ENCODE measurements at places on chromosomes 4 and X.

GRCh38 chr4:176645246-176645960 lies 147.3 kb downstream of the VEGFC start:
- no peak overlapping the region for H3K4me3 ChIP-seq
- H3K36me3 ChIP-seq: no peaks in the 10 kb centered on the region
- H3K27ac ChIP-seq: no peak overlapping the region
- DNase-seq: no peak
- H3K27me3 ChIP-seq: no peaks in the 10 kb centered on the region
- H3K4me1 ChIP-seq: no peaks in the 10 kb centered on the region

- H3K4me3 ChIP-seq: no peak overlapping the region
- no peak overlapping the region for H3K27ac ChIP-seq
- H3K36me3 ChIP-seq: no peaks in the 10 kb centered on the region
- no peak for DNase-seq
- no peaks in the 10 kb centered on the region for H3K27me3 ChIP-seq
Observed at GRCh38 chrX:107542500-107542899, 85.8 kb upstream of the PRPS1 start.

- no peaks in the 10 kb centered on the region for H3K36me3 ChIP-seq
- no peaks in the 10 kb centered on the region for H3K4me1 ChIP-seq
- DNase-seq: no peak
- no peaks in the 10 kb centered on the region for H3K27me3 ChIP-seq
- H3K27ac ChIP-seq: no peak overlapping the region
Observed at GRCh38 chr4:164509951-164510350, 244.0 kb upstream of the SMIM31 start.

GRCh38 chr4:94352996-94353395 lies 10.4 kb upstream of the HPGDS start:
- DNase-seq: no peak
- H3K27ac ChIP-seq: no peak overlapping the region
- H3K4me3 ChIP-seq: no peak overlapping the region
- no peaks in the 10 kb centered on the region for H3K36me3 ChIP-seq
- H3K4me1 ChIP-seq: no peaks in the 10 kb centered on the region

DNA sequence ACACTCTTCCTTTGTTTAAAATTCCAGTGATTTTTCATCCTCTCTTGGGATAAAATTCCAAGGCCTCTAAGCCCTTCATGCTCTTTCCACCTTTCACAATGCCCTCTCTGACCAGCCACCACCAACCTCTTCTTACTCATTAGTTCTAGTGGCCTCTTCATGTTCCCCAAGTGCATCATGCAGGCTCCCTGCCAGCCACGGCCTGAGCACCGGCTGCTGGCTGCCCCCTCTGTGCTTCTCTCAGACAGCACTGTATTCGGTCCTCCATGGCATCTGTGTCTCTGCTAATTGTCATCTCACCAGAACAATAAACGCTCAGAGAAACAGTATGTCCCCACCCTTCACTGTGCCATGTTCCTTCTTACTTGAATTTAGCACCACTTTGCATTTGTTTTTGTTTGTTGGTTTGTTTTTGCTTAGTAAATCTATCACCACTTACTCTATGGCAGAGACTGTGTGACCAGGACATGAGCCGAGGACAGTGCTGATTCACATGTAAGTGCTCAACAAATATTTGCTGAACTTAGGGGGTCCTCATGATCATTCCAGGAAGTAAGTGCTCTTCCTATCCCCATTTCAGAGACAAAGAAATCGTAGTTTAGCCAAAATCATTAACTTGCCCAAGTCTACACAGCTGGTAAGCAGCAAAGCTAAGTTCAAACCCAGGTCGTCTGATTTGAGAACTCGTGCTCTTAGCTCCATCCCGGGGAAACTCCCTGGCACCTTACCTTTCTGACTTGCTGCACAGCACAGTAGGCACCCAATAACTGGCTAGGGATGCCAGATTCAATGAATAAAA lies 77.1 kb upstream of the UCP1 start:
- no peaks in the 10 kb centered on the region for H3K4me1 ChIP-seq
- no peak for DNase-seq
- H3K36me3 ChIP-seq: peaks cover 14% of the 10 kb centered on the region
- H3K27me3 ChIP-seq: no peaks in the 10 kb centered on the region

DNA sequence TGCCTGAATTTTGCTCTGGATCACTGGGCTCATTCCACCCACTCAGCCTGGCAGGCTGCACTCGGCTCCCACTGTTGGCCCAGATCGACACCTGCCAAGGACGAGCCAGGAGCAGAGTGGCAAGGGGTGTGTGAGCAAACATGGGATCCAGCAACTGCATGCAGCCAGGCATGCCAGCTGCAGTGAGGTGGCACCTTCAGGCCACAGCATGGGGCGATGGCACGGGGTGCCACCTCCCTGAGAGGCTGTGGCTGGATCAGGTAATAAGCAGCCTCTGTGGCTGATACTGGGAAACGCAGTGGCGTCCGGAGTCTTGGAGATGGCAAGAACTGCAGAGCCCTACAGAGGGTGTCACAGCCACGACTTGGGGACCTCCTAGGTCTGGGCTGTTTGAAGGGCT lies 244.5 kb upstream of the FSTL5 start:
- H3K27ac ChIP-seq: no peak overlapping the region
- H3K4me1 ChIP-seq: no peaks in the 10 kb centered on the region
- H3K36me3 ChIP-seq: no peaks in the 10 kb centered on the region

DNA sequence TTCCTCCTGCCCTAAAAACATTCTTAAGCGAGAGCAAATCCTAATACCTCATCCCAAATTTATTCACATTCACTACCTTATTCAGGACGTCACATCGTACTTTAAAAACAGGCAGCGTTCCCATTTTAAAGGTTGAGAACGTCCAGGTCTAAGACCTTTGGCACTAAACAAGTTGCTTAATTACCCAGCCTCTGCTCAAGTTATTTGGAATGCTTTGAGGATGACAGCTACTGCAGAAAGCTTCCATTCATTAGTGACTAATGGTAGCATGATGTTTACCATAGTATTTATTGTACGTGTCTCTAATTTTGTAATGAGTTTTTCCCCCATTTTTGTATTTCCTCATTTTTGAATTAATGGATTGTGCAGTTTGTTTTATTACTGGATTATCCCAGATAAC lies 1.5 kb downstream of the USP38 start:
- H3K4me3 ChIP-seq: peak overlapping the region; percentile 82
- no peaks in the 10 kb centered on the region for H3K27me3 ChIP-seq
- peaks cover 22% of the 10 kb centered on the region for H3K4me1 ChIP-seq
- DNase-seq: no peak
- peak overlapping the region; percentile 88 for H3K27ac ChIP-seq

- no peaks in the 10 kb centered on the region for H3K27me3 ChIP-seq
- H3K36me3 ChIP-seq: no peaks in the 10 kb centered on the region
- no peaks in the 10 kb centered on the region for H3K4me1 ChIP-seq
- no peak overlapping the region for H3K4me3 ChIP-seq
- H3K27ac ChIP-seq: no peak overlapping the region
Observed at GRCh38 chr4:154454710-154455109, 36.9 kb downstream of the DCHS2 start.

GRCh38 chr4:43277003-43277402 lies 384.5 kb downstream of the GRXCR1 start:
- H3K4me1 ChIP-seq: no peaks in the 10 kb centered on the region
- no peaks in the 10 kb centered on the region for H3K27me3 ChIP-seq
- no peaks in the 10 kb centered on the region for H3K36me3 ChIP-seq
- no peak for DNase-seq
- H3K4me3 ChIP-seq: no peak overlapping the region

- no peak overlapping the region for H3K27ac ChIP-seq
- H3K27me3 ChIP-seq: no peaks in the 10 kb centered on the region
- no peak overlapping the region for H3K4me3 ChIP-seq
- no peaks in the 10 kb centered on the region for H3K36me3 ChIP-seq
Observed at GRCh38 chrX:15680401-15680800, 15.8 kb upstream of the CLTRN start.

- H3K4me1 ChIP-seq: no peaks in the 10 kb centered on the region
- DNase-seq: no peak
- H3K27ac ChIP-seq: no peak overlapping the region
- no peak overlapping the region for H3K4me3 ChIP-seq
Observed at GRCh38 chr4:38452542-38452941, 211.5 kb upstream of the KLF3 start.

DNA sequence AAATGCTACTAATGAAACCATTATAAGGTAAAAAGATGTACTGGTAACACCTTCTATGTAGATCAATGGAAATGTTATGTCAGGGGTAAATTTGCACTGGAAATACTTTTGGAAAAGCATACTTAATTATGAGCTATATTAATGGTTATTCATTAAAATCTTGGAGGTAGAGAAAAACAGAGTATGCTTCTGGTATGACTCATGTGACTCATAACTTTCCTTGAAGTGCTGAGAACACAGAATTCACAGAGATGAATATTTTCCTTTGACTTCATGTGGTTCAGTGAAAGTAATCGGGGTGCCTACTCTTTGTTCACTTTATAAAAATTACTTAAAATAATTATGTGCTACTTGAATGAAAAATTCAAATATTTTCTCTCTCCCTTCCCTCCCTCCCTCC lies 254.2 kb downstream of the KCTD8 start:
- no peaks in the 10 kb centered on the region for H3K36me3 ChIP-seq
- no peak for DNase-seq

- no peak overlapping the region for H3K4me3 ChIP-seq
- H3K36me3 ChIP-seq: peaks cover 66% of the 10 kb centered on the region
- H3K4me1 ChIP-seq: no peaks in the 10 kb centered on the region
- H3K27ac ChIP-seq: no peak overlapping the region
- DNase-seq: no peak
- H3K27me3 ChIP-seq: no peaks in the 10 kb centered on the region
Observed at GRCh38 chrX:334971-335757, 16.6 kb upstream of the GTPBP6 start.

- H3K36me3 ChIP-seq: no peaks in the 10 kb centered on the region
- H3K27ac ChIP-seq: peak overlapping the region; percentile 42
- no peak for DNase-seq
- no peaks in the 10 kb centered on the region for H3K4me1 ChIP-seq
- H3K4me3 ChIP-seq: no peak overlapping the region
Observed at GRCh38 chrX:2632533-2633504, 58.3 kb upstream of the CD99 start.

- no peaks in the 10 kb centered on the region for H3K27me3 ChIP-seq
- no peaks in the 10 kb centered on the region for H3K4me1 ChIP-seq
- H3K27ac ChIP-seq: no peak overlapping the region
Observed at GRCh38 chrX:111779582-111779981, 96.4 kb upstream of the TRPC5OS start.

DNA sequence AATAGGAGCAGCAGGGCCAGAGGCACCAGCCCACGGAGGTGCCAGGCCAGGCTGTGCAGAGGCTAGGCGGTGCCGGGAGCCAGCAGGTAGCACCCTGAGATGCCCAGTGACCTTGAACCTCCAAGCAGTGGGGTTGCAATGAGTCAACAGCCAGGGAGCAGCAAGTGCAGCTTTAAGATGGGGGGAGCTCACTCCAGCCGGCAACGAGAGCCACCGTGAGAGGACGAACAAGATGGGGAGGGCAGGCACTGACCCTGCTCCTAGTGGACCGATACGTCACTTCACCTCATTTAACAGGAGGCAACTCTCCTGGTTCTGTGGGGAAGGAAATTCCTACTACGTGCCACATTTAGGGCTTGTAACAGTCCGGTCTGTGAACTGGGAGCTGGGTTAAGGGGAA lies 4.8 kb downstream of the LETM1 start:
- peaks cover 30% of the 10 kb centered on the region for H3K36me3 ChIP-seq
- no peaks in the 10 kb centered on the region for H3K27me3 ChIP-seq
- no peak overlapping the region for H3K4me3 ChIP-seq

DNA sequence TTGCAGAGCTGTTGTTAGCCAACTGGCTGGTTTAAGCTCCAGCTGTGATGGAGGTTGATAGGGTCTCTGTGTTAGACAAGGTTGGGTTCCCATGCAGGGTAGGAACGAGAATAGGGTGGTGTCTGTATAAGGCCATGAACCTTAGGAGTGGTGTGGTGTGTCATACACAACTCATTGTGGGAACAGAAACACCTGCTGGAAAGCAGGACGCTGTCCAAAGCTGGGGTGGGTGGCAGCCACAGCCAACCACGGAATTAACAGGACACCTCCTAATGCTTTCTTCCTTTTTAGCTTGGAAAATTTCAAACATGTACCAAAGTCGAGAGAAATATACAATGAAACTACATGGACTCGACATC lies 94.4 kb downstream of the ARHGAP10 start:
- H3K27ac ChIP-seq: peak overlapping the region; percentile 93
- no peak for DNase-seq
- H3K4me1 ChIP-seq: peaks cover 100% of the 10 kb centered on the region

- no peak overlapping the region for H3K27ac ChIP-seq
- H3K4me1 ChIP-seq: peaks cover 29% of the 10 kb centered on the region
- H3K27me3 ChIP-seq: no peaks in the 10 kb centered on the region
- no peak for DNase-seq
- H3K36me3 ChIP-seq: no peaks in the 10 kb centered on the region
- H3K4me3 ChIP-seq: no peak overlapping the region
Observed at GRCh38 chr4:38560340-38560739, 103.7 kb upstream of the KLF3 start.

GRCh38 chrX:53798281-53798680 lies 111.8 kb upstream of the HUWE1 start:
- no peaks in the 10 kb centered on the region for H3K27me3 ChIP-seq
- H3K36me3 ChIP-seq: no peaks in the 10 kb centered on the region
- no peak overlapping the region for H3K27ac ChIP-seq
- DNase-seq: no peak

DNA sequence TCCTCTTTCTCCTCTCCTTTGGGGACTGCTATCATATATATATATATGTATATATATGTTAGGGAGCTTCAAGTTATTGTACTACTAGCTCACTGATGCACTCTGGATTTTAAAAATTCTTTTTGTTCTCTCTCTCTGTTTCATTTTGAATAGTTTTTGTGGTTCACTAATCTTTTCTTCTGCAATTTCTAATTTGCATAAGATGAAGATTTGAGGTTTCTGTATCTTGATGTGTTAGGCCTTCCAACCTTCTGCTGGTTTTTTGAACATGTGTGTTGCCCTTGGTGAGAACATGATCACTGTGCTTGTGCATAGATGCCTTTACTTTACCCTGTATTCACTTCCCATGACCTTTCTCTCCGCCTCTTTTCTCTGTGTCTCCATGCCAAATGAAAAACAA lies 7.8 kb upstream of the ZNF718 start:
- no peak for DNase-seq
- no peak overlapping the region for H3K27ac ChIP-seq
- H3K4me3 ChIP-seq: no peak overlapping the region
- H3K4me1 ChIP-seq: no peaks in the 10 kb centered on the region
- no peaks in the 10 kb centered on the region for H3K27me3 ChIP-seq

DNA sequence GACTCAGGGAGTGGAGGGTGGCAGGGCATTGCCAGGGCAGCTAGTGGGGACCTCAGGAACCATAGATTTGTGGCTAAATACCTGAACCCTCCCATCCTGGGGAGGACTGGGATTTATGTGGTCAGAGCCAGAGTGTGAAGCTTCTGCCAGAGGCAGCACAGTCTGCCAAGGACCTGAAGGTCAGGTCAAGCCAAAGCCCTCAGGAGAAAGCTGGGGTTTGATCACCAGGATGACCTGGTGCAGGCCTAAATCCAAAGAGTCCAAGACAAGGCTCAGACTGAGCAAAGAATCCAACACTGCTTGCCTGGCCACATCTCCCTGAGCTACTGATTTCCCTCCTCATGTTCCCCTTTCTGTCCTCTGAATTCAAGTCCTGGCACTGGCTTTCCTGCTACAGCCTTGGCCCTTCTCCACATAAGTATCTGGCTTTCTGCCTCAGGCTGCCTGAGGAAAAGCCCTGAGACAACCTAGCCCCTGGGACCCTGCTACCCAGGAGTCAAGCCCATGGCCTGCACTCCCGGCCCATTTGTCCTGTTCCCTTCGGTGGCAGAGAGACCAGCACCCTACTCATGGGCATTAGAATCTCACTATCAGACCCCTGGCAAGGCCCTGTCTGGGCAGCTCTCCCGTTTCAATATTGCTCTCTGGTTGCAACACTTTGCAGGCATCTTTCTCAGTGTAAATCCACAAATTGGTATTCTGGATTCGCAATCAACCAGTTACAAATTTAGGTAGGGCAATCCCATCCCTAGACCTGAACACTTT lies 39.3 kb upstream of the SLC25A43 start:
- H3K27me3 ChIP-seq: no peaks in the 10 kb centered on the region
- no peaks in the 10 kb centered on the region for H3K4me1 ChIP-seq
- H3K36me3 ChIP-seq: no peaks in the 10 kb centered on the region
- H3K27ac ChIP-seq: no peak overlapping the region

Measured in esophagus squamous epithelium (tissue), 5 donors.